Activated CD4-positive, alpha-beta T cell treated with anti-CD3 and anti-CD28 coated beads, Interleukin-2, amount 10 ng/mL, durations not matched to agents 7 days and 5 days (primary cell): ENCODE measurements at places on chromosomes 7 and 10. TPM values are rescaled to one million over a fixed set of nuclear protein-coding genes. Genes with fewer than 3 reads are reported as not detected.

The SORBS1 gene
- 0.74 TPM for total RNA-seq

GRCh38 chr10:102102421-102102820, 17.7 kb downstream of the LDB1 start:
- DNase-seq = no peak

The ABCC2 gene
- 1.3 TPM for total RNA-seq

The KIF5B gene
- 61.3 TPM for total RNA-seq

The NOLC1 gene
- total RNA-seq = 81.3 TPM

DNA sequence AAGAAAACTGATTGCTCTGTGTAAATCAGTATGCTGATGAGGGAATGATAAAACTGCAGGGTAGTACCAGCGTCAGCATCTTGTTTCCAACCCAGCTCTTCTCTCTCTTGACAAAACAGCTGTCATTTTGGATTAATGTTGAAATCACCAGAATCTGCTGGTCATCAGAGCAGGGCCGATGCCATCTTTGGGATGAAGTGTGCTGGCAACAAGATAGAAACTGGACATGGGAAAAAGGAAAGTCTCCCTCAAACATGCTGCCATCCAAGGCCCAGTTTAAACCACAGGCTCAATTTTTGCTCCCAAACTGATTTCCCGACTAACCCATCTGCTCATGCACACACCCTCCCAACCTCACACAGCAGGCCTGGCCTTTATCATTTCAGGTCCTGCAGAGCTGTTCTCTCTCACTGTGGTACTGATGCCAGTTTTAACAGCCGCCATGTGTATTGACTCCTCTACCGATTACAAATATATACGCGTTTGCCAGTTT, 285.2 kb downstream of the AUTS2 start:
- DNase-seq = no peak

DNA sequence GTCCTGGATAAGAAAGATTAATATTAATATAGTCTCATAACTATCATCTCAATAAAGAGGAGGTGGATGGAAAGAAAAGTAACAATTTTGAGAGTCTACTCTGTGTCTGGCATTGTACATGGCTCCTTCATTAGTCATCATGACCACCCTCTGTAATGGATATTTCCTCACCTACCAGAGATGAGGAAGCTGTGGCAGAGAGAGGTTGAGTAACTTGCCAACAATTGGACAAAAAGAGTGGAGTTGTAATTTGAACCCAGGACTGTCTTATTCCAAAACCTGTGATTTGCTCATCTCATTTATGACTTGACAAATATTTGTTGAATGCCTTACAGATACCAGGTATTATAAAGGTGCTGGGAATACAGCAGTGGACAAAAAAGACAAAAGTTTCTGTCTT, 2.1 kb upstream of the IDE start:
- no peak for DNase-seq

DNA sequence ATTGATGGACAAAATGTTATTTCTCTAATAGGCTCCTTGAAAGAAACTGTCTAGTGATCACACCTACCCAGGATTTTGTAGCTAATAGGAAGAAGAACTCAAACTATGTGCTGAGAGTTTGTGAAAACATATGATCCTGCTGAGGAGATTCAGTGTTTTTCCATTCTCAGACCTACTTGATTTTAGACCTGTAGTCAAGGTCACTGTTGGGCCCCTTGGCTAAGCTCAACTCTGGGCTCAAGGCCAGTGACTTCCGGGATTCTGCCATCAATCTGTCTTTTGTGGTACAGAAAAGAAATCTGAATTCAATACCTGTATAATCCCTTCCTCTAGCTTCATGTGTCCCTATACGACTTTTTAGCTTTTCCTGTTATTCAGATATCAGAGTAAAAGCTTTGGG, 79.7 kb upstream of the FERD3L start:
- DNase-seq = no peak

- DNase-seq = no peak
Observed at GRCh38 chr10:18417950-18418527, 233.3 kb downstream of the NSUN6 start.

- DNase-seq = no peak
Observed at GRCh38 chr10:121526801-121527221, 71.4 kb downstream of the FGFR2 start.

- no peak for DNase-seq
Observed at GRCh38 chr7:96284835-96285234, 37.1 kb downstream of the SLC25A13 start.

- DNase-seq = no peak
Observed at GRCh38 chr7:156897673-156898072, 4.7 kb upstream of the LMBR1 start.

The SPDYE2 gene
- 0.15 TPM for total RNA-seq

The RNF133 gene
- total RNA-seq = not detected

DNA sequence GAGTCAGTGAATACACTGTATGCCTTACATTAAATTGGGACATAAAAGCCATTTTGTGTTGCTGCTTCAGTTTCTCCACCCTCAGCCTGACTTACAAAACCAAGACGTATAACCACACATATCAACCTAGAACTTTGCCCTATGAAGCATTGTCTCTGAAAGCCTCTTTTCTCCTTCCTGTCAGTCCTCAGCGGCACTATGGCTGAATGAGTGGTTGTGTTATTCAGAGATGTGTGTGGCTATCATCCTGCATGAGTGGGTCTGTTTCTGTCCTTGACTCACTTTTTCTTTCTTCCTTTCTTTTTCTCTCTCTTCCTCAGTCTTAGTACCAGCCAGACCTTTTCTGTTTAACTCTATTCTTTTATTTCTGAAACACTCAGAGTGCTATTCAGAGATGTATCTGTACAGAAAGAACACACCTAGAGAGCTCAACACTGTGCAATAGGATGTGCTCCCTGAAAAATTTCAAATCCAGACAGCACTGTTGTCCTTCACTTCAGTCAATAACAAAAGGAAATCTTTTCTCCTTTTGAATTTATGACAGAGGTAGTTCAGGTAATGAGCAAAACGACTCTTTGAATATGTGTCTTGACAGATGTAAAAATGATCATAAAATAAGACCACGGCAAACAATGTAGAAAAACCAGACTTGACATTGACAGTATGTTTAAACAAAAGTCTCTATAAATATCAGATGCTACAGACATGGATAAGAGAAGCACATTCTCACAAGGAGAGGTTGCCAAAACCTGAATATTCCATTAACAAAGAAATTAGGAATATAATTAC, 163.3 kb upstream of the FEZF1 start:
- DNase-seq = no peak

DNA sequence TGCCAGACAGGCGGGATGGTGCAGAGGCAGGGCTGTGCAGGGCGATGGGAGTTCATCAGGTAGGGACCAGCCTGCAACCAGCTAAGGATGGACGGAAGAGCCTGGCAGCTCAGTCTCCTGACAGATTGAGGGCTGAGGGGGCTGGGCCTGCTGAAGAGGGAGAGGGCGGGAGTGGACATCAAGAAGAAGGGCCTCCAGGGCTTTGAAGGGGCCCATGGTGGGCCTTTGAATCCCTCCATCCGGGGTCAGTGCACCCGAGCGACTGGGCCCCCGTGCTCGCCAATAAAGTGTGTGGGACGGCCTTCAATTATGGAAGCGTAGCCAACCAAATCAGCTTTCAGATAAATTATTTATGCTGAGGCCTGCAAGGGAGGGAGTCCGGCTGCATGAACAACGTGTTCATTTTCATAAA, 431.2 kb downstream of the RPS24 start:
- no peak for DNase-seq

- DNase-seq = no peak
Observed at GRCh38 chr7:94429153-94429552, 34.5 kb downstream of the COL1A2 start.

DNA sequence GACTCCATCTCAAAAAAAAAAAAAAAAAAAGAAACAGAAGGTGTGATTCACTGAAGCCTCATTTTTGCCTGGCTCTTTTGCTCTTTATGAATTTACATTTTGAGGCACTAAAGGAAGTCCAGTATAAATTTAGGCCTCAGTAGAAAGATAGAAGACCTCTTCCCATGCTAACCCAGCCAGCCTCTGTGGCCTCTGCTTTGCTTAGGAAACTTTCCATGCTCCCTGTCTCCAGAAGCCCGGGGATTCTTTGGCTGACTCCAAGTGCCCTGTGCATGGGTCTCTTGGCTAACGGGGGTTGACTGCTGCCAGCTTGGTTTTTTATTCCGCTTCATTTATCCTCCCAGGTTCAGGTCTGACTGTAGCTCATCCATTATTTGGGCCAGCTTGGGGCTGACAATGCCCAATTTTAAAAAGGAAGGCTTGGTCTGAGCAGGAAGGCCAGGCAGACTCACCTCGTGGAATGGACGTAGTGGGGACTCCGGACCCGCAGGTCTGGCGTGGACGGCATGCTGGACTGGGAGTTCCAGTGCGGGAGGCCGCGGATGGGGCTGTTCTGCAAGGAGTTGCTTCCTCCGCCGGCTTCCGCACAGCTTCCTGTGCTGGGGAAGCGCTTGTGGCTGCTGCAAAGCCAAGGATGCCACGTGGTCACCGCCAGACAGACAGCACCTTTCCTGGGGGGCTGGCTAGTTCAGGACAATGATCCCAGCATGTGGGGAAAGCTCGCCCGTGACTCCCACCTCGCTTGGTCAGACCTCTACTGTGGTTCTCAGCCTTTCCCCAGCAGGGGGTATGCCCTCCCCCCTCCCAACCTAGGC, 72.3 kb downstream of the PRPF18 start:
- DNase-seq = no peak

DNA sequence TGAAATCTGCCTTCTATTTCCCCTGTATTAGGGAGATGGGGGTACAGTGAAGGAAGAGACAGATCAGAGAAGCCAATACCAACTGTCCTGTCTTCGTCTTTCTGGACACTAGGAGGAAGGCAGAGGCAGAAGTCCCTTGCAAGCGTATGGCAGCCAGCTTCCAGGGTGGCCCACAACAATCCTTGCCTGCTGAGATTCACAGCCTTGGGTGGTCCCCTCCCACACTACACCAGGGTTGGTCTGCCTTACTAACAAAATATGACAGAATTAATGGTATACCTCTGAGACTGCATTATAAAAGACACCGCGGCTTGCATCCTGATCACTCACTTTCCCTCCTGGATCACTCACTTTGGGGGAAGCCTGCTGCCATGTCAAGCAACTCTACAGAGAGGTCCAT, 90.4 kb downstream of the IDE start:
- no peak for DNase-seq

The SPDYE11 gene
- total RNA-seq = not detected

The RARRES2 gene
- total RNA-seq = not detected
